Activated T-cell treated with anti-CD3 and anti-CD28 coated beads, Interleukin-2, amount 50 U/mL, for 72 hours (primary cell): ENCODE measurements at places on chromosomes 5 and 9. TPM values are rescaled to one million over a fixed set of nuclear protein-coding genes. Genes with fewer than 3 reads are reported as not detected.
A peak's percentile ranks its signal among the peaks of the same experiment; 100 is the strongest.

DNA sequence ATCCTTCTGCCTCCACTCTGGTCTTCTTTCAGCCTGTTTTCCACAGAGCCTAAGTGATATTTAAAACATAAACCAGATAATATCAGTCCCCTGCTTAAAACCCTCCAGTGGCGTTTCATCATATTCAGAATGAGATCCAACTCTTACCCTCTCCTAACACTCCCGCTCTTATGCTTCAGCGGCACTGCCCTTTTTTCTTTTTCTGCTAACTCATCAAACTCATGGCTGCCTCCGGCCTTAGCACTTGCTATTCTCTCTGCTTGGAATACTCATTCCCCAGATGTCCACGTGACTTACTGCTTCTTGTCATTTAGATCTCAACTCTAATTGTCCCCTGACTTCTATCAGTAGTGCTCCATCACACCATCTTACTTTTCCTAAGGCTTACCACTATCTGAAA lies 73.6 kb downstream of the PIP5K1B start:
- no peaks in the 10 kb centered on the region for H3K27me3 ChIP-seq
- no peak overlapping the region for H3K27ac ChIP-seq
- no peak overlapping the region for H3K4me3 ChIP-seq

Gene BTNL8
- 1.2 TPM for total RNA-seq

- no peak for DNase-seq
- H3K4me3 ChIP-seq = no peak overlapping the region
These were observed 21.3 kb downstream of the DTWD2 start for GRCh38 chr5:118967059-118967508.

GRCh38 chr5:174317256-174317894 lies 271.9 kb downstream of the NSG2 start:
- no peak overlapping the region for H3K4me3 ChIP-seq
- H3K36me3 ChIP-seq = no peaks in the 10 kb centered on the region
- DNase-seq = no peak
- no peaks in the 10 kb centered on the region for H3K4me1 ChIP-seq

- H3K27me3 ChIP-seq = no peaks in the 10 kb centered on the region
- H3K4me1 ChIP-seq = peaks cover 9% of the 10 kb centered on the region
- DNase-seq = no peak
- peak overlapping the region; percentile 99 for H3K27ac ChIP-seq
These were observed 499 bp upstream of the TMEM232 start for GRCh38 chr5:110727025-110727314.

DNA sequence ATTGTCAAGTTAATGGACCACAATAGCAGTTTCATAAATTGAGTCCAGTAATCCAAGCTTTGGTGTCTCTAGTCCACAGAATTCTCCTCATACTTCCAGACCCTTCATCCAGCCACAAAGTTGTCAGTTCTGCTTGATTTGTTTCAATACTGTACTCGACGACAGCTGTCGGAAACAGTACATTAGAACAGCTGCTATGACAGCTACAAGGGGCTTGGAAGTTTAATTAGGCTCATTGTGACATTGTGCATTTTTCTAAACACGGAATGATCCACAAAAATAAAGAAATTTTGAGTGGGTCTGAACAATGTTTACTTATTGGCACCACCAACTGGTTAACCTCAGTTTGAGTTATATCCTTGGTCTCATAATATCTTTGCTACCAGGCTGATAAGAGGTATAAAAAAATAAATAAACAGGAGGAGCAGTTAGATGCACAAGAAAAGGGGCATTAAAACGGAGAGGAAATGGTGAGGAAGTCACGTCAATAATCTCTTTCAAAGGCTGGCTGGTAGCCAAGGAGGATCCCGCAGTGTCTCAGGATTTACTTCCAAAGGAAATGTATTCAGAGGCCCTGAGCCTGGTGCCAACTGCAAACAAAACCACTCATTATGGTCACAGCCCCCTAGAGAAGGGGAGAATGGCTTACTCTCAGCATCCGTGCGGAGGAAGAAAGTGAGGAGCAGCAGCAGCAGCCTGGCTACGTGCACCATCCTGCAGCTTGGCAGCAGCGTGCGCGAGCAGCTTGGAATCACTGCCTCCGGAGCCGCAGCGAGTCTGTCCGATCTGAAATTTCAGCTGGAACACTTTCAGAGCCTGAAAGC lies 933.8 kb upstream of the DMAC1 start:
- peaks cover 24% of the 10 kb centered on the region for H3K27me3 ChIP-seq
- no peak overlapping the region for H3K27ac ChIP-seq
- H3K4me1 ChIP-seq = no peaks in the 10 kb centered on the region
- no peak overlapping the region for H3K4me3 ChIP-seq

DNA sequence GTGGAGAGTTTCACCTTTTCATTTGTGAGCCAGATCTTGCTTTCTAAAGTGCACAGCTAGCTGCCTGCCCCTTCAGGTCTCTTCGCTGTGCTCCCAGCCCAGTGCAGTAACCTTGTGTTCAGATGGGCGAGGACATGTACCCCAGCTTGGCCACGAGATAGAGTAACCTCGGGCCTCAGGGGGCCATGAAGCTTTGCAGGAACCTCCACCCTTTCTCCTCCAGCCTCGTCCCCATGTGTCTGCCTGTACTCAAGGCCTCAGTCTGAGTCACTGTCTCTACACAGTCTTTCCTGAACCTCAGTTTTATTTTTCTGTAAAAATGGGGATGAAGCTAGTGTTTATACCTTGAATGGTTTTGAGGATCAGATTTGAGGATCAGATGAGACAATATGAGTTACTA lies 37.9 kb downstream of the ERGIC1 start:
- H3K4me3 ChIP-seq = no peak overlapping the region
- DNase-seq = no peak
- no peaks in the 10 kb centered on the region for H3K36me3 ChIP-seq
- H3K27me3 ChIP-seq = no peaks in the 10 kb centered on the region
- no peak overlapping the region for H3K27ac ChIP-seq

- DNase-seq = no peak
- H3K27ac ChIP-seq = peak overlapping the region; percentile 36
These were observed 67.3 kb downstream of the PDE8B start for GRCh38 chr5:77277759-77278158.

Gene LRRC70
- 0.86 TPM for total RNA-seq

GRCh38 chr5:78536661-78537196 lies 111.8 kb downstream of the LHFPL2 start:
- no peaks in the 10 kb centered on the region for H3K4me1 ChIP-seq
- DNase-seq = no peak
- H3K27me3 ChIP-seq = no peaks in the 10 kb centered on the region
- H3K4me3 ChIP-seq = no peak overlapping the region
- H3K27ac ChIP-seq = no peak overlapping the region
- H3K36me3 ChIP-seq = no peaks in the 10 kb centered on the region

DNA sequence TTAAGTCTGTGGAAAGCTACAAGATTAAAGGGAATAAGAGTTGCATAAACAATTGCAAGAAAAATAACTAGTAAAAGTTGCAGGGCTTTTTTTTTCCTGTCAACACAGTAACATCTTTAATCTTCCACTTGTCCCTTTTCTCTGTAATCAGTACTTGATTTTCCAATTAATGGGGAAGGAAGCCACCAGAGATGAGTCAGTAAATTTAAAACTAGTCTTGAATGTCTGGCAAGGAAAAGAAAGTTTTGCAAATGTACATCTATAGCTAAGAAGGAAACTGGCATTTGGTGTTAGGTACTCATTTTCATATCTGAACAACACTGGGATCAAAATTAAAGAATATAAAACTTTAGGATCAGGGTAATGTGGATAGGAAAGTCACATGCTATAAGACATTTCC lies 17.1 kb downstream of the DAP start:
- H3K27ac ChIP-seq = no peak overlapping the region
- no peak overlapping the region for H3K4me3 ChIP-seq
- peaks cover 14% of the 10 kb centered on the region for H3K36me3 ChIP-seq
- H3K4me1 ChIP-seq = no peaks in the 10 kb centered on the region
- H3K27me3 ChIP-seq = no peaks in the 10 kb centered on the region
